Epithelial cell of proximal tubule (primary cell): ENCODE measurements at places on chromosomes 6 and 20. TPM values are rescaled to one million over a fixed set of nuclear protein-coding genes. Genes with fewer than 3 reads are reported as not detected.

The LY86 gene
- not detected in 2 replicates for total RNA-seq

The COX4I2 gene
- not detected in 2 replicates for total RNA-seq

GRCh38 chr6:10395171-10395703 lies 19.6 kb downstream of the TFAP2A start:
- DNase-seq: no peak

GRCh38 chr6:45378334-45378926 lies 696 bp upstream of the SUPT3H start:
- DNase-seq: no peak

GRCh38 chr20:8525017-8525343 lies 392.9 kb downstream of the PLCB1 start:
- DNase-seq: no peak

- no peak for DNase-seq
Observed at GRCh38 chr6:41222513-41222912, 5.6 kb upstream of the TREML4 start.
